ENCODE measurements at places on chromosomes 3 and 15.

- DNase-seq, result no peak
These were observed 826.1 kb downstream of the AGBL1 start for GRCh38 chr15:86905625-86906256.

- DNase-seq, result no peak
These were observed 20.7 kb downstream of the TPM1 start for GRCh38 chr15:63063164-63063756.

- DNase-seq, result no peak
These were observed 12.1 kb upstream of the APBA2 start for GRCh38 chr15:28873585-28874190.

DNA sequence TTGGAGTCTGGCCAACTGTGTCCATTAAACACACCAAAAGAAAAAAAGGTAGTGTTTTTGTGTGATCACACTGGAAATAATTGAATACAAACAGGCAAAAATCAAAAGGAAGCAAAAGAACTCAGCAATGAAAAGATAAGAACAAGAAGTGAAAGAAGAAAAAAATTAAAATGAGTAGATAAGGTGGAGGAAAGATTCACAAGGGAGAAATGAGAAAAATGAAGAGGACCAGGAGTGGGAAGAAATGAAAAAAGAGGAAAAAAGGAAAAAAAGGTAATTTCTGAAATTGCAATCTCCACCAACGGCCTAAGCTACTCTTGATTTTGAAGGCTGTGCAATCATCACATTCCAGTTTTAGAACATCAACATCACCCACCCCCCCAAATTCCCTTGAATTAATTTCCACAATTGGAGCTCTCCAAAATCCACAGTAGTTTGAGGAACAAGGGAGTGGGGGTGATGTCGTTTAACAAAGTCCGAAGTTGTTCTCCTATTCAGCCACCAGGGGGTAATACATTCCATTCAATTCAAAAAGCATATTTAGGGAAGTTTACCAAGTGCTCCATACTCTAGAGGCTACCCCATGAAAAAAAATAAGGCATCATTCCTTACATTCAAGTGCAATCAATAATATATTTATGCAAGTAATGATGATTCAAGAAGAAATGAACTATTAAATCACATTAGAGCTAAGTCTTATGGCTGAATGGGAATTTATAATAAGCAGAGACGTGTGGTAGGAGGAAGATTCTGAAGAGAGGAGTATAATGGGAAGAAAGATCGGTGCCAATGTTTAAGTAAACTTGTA, 37.4 kb downstream of the ZNF860 start:
- DNase-seq, result no peak

DNA sequence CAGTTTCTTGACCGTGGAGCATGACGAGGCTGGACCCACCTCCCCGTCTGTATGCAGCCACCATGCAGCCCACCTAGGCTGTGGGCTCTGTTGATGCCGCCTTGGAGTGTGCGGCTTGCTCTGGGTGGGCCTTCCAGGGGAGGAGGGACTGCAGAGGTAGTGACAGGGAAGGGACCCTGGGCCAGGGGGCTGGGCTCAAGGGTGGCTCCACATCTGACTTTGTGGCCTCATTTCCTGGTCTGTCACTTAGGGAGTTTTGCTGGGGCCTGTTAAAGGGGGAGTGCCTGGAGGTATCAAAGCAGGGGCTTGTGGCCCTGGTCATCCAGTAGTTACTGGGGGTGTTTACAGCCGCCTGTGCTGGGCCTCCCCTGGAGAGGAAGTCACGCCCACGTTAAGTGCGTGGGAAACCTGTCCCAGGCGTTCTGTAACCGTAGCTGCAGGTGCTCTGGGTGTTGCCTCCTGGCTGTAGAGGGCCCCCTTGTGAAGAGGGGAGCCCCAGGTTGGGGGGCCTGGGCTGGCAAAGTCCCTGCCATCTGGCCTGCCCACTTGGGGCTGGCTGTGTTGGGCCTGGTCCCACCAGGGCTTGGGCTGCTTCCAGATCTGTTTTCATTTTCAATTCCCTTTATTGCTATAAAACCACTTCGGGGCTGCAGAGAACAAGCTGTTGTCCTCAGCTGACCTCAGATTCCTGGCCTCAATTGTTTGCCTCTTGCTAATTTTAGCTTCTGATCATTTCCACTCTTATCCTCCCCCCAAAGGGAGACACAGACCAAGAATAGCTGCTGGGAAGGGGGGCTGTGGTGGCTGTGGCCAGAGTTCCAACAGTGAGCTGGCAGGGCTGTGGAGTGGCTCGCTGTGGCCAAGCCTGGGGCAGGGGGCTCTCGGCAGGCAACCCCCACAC, 26.5 kb downstream of the KLF13 start:
- peak; percentile 24 for DNase-seq

DNA sequence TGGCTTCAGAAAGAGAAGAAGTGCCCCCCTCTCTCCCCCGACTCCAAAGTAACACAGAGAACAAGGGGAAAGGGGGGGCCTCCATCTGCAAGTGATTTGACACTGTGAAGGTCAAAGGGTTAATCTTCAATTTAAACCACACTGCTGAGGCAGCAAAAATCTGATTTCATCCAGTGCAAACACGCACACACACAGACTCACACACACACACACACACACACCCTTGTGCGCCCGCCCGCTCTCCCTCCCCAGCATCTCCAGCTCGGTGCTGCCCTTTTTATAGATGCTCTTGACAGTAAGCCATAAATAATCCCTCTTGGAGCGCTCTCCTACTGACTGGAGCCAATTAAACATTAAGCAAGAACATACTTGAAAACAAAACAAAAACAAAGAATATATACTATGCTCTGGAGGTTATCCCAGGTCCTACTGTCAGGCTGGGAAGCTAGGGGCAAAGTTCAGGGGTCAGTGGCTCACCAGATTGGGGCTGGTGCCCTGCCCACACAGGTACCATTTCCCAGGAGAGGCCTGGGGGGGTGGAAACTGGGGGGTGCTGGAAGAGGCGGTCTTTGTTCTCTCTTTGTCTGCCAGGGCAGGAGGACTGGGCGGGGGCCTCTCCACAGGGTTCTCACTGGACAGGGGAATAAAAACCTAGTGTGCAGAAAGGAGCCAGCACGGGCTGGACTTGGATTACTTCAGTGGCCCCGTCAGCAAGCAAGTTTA, 16.3 kb downstream of the BMF start:
- no peak for DNase-seq
